Stimulated activated CD8-positive, alpha-beta memory T cell treated with anti-CD3 and anti-CD28 coated beads, Interleukin-4, amount 100 ng/mL, for 1 hour (primary cell): ENCODE measurements at places on chromosomes 5 and 9.

DNA sequence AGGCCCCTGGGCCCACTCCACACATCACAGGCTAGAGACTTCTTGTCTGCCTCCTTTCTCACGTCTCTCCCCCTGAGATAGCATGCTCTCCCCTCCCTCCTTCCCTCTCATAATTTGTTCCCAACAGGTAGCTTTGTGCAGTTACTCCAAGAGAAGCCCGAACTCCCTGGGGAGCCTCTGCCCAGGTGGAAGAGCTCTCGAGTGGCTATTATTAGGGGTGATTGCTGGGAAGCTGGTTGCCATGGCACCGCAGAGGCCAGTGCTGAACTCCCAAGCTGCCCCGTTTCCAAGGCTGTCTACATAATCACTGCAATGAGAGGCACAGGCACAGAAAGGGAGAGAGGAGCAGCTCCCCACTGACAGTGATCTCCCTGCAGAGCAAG is 104.7 kb upstream of the GPR151 start:
- no peak for DNase-seq

DNA sequence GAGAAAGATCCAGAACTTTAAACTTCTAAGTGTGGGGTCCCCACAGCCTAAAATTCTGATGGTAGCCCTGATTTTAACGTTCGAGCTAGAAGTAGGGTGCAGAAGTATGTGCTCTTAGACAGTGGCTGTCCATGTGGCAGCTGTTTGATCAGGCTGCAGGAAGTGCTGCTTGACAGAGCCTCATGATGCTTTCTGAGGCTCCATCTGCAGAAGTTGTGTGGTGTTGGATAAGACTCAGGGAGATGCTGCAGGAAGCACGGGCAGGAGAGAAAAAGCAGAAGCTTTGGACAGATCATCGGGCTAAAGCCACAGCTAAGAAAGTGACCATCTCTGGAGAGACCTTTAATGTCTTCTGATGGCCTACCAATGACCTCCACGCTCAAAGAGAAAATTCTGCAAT is 8.1 kb downstream of the MTMR12 start:
- DNase-seq = no peak

DNA sequence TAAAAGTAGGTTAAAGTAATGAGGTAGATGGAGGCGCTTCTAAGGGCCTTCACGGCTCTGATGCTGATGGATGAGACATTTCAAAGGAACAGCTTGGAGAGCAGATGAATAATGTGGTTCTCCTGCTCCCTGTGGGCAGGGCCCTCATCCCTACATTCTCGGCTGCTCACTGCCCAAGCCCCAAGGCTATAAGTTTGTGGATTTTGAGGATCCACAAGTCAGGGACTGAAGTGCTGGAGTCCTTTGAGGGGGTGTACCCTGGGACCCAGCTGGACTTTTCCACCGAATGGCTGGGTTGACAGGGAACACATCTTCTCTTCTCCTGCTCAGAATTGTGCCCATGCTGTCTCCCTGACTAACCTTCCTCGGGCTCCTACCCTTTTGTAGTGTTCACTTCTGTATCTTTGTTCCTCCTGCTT is 21.4 kb upstream of the CXCL14 start:
- no peak for DNase-seq

DNA sequence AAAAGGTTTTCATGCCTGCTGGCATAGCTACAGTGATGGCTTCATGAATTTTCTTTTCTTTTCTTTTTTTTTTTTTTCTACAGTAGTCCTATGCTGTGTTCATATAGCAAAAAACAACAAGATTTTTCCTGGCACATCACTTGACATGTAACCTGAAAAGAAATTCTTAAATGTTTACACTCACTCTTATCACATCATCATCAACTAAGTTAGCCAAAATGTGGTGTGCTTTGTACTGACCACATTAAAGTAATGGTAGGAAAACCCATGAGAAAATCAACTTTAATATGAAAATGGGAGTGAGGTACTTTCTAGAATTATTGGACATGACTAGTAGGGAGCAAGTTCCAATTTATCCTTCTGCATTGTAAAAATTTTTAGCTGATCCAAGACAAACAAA is 146.7 kb downstream of the SSBP2 start:
- DNase-seq = no peak

DNA sequence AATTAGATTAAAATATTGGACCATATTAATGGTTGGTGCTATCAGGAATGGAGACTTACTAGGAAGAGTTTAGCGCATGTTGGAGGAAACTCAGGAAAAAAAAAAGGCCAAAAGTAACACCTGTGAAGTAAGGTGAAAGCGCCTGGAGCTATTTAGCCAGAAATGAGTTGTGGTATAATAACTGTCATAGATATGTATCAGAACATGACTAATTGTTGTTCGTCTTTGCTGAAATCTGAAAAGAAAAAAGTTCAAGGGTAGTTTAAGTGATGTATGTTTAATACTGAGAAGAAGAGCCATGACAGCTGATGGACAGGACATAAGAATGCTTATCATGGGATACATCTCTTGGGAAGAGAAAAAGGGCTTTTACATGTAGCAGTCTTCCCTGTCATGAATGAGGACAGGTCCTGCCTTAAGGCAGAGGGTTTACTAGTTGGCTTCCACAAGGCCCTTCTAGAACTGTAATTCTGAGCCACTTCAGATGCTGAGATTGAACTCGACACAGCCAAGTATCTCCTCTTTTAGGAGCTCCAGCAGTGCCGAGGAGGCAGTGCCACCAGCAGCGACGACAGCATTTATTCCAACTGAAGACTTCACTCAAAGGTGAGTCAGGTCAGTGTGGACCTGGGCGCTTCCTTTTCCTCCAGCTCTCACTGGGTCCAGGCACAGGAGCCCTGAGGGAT is 940 bp upstream of the CAMK4 start:
- DNase-seq = no peak

- DNase-seq = no peak
Measured at GRCh38 chr5:146313027-146313426, 25.6 kb upstream of the POU4F3 start.

DNA sequence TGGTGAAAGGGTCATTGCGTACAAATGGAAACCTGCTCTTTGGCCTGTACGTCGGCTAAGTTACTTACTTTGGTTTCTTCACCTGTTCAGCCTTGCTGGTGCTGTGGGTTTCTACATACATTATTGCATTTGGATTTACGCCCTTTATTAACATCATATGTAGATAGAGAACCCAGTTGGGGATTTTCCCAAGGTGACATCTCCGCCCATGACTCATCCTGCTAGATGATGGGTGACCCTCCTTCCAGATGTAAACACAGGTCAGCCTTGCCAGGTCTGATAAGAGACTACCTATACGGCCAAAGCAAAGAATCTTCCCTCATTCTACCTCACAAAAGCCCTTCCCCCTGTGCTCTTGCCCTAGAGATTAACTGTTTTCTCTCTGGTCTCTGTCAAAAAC is 360.9 kb downstream of the KDM4C start:
- no peak for DNase-seq

DNA sequence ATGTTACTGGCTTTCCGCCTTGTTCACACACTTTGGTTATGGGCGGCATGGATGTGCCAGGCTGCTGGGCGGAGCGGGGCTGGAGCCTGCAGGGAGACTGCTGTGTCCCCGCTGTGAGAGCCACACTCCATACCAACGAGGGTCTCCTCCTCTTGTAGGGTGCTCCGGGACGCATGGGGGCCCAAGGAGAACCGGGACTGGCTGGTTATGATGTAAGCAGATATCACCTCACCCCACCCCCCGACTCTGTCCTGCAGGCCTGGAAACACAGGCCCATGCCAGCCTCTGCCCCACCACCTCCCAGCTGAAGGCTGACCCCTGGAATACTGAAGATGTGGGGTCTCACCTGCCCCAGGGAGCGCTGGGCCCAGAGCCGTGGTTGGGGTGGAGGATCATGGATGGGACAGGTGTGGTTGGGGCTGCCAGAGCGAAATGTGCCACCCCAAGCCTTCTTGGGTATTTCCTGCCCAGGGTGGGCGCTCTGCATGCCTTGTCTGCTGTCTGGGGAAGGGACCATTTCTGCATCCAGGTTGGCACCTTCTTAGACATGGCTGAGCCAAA is 39.3 kb upstream of the ORM1 start:
- DNase-seq = no peak

DNA sequence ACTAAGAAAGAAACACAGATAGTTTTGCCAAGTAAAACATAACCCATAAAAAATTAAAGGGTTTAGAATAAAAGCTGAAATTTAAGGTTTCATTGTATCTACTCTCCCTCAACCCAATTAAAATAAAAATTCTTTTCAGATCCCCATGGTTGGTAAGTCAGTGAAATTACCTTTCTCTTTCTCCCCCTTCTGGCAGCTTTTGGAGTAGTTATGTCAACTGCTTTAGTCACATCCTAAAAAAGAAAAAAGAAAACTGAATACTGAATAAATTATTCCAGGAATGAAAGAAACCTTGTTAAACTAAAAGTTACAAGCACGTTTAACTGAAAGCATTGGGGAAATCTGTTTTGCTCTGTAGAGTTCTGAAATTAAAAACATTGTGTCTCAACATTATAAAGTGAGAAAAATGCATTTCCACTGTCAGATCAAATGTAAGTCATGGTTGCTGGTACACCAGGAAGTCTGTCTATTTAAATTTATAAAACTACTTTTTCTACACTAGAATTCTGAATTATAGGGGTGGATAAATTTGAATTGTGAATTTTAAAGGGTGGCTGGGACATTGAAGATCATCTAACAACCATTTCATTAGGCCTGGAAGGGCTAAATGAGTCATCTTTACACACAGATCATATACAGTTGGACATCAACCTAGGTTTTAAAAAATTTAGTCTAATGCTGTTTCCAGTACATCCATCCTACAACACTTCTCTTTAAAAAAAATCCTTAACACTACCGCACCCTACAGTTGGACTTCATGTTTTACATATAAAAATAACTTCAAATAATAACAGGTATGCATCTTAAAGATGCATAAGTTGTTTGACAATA is 24.7 kb downstream of the PSIP1 start:
- DNase-seq = no peak

GRCh38 chr9:78320875-78321496 is 24.1 kb downstream of the PSAT1 start:
- no peak for DNase-seq

DNA sequence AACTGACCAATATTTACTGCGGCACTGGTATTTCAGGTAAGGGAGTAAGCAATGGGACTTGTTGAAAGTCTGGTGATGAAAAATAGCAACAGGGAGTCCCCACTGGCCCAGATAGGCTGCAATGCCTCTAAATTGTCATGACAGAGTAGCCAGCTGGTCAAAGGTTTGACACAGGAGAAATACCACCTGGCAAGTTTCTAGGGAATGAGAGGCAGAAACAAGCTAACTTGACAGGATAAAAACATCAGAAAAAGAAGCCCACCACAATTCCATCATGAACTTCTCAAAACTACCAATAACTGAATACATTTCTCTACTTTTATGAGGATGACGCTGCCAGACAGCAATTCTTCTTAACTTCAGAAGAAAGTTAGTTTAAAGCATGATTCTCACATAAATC is 99.8 kb downstream of the STRBP start:
- no peak for DNase-seq

- DNase-seq = no peak
Measured at GRCh38 chr5:142863856-142864255, 93.7 kb downstream of the ARHGAP26 start.
